ENCODE measurements at places on chromosomes 6 and 20.

GRCh38 chr20:60851826-60852704 is 400.0 kb upstream of the CDH4 start:
- DNase-seq = no peak

DNA sequence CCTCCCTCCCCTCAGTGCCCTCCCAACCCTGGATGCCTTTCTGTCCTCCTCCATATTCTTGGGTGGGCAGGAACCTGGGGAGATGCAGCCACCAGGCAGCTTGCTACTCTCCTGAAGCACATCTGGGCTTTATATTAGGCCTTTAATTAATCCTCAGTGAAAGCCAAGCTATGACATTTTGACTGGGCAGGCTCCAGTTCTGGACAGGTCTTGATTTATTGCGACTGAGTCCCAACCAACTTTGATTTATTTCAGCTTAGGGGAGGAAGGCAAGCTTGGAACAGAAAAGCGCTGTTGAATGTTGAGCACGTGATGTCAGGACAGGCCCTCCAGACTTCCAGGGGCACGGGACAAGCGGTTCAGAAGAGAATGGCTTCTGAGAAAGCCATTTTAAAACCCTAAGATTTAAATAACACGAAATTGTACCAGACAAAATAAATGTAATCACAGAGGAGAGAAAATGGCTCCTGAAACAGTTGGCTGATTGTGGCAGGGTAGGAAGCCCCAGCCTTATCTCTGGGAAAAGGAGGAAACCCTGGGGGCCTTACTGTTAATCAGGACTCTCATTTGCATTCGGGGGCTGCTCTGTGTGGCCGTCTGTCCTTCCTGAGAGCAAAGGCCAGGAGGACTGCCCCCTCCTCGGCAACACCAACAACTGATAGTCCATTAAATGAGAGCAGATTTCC is 294.2 kb downstream of the FOXC1 start:
- no peak for DNase-seq

DNA sequence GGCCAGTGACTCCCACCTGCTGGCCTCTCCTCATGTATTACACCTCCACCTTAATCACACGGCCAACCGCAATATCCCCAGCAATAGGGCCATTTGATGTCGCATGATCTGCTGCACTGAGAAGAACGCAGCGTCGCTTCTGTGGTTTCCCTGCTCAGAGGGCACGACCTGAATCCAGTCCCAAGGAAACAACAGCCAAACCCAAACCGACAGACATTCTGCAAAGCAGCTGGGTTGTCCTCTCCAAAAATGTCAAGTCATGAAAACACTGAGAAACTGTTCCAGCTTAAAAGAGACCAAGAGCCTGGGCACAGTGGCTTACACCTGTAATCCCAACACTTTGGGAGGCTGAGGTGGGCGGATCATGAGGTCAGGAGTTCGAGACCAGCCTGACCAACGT is 7.5 kb upstream of the BPI start:
- no peak for DNase-seq

DNA sequence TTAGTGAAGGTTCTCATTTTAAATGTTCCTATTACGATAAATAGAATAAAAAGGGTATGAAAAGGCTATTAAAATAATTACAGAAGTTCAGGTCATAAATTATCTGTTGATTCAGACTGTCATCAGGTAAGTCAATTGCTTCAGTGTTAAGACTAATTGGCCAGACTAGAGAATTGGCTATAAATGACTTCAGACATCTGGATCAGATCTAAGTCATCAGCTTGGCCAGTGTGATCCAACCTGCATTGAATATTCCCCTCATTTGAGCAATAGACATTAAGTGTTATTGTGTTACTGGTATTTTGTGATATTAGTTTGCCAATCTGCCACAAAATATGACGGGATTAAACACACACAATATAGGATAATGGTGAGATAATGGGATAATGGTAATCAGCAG is 377.6 kb upstream of the CITED2 start:
- no peak for DNase-seq

DNA sequence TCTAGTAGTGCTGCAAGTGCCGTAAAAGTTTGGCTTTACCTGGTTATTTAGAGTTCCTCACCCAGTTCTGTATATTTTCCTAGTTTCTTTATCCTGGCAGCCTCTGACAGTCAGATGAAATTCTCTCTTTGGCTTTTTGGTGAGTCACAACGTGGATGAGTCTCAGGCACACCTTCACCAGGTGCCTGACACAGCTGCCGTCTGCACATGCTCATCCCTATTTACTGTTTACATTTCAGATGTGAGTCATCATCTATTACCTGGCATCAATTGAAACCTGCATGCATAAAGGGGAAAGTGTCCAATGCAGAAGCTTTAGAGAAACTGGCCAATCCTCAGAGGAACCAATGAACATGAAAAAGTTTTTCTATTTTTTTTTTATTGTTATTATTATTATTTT is 33.3 kb upstream of the ADGRF4 start:
- DNase-seq = no peak

DNA sequence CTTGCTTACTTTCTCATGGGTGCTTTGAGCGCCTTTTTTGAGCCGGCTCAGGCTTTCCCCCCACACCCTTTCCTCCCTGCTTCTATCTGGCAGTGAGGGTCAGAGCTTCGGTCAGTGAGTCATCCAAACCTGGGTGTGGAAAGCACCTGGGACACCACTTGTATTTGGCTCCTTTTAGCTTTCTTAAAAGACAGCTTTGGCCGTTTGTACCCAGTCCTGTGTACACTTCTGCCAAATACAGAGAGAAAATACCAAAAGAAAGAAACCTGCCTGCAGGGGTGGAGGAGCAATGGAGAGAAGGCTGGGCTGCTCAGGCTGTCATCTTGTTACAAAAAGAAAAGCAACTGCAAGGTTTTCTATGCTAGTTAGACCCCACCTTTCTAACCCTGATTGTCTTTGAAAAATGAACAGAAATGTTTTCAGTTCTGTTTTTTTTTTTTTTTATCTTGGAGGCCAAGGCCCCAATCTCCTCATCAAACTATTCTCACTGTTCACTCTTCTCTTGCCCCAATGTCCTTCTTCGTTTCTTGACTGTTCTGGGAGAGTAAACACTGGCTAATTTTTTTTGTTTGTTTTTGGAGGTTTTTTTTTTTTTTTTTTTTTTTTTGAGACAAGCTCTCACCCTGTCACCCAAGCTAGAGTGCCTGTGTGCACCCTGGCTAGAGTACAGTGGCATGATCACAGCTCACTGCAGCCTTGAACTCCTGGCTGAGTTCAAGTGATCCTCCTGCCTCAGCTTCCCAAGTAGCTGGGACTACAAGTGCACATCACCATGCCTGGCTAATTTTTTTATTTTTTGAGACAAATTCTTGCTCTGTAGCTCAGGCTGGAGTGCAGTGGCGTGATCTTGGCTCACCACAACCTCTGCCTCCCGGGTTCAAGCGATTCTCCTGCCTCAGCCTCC is 76.4 kb downstream of the SSR1 start:
- no peak for DNase-seq

DNA sequence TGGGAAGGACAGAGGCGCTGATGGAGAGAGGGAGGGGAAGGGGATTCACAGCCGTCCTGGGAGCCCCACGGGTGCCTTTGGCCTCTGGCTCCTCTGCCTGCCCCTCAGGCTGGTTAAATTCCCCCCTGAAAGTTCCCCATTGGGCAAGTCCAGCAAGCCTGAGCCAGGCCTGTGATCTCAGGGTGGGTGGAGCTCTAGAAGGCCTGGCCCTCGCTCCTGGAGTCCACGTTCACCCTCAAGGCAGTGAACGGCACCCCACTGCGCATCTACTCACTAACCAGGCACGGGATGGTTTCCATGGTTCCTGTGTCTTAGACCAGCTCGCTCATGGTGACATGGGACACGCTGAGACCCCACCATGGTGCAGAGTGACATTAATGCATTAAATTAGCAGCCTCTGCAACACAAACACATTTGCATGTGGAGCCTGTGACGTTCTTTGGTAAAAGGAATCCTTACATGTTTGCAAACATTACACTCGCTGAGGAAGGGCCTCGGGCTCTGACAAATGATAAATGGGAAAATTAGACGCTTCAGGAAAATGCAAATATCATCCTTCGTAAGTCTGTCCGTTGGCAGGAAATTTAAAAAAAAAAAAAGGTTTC is 452.7 kb downstream of the PREX1 start:
- no peak for DNase-seq

- peak; percentile 83 for DNase-seq
Observed at GRCh38 chr6:4567141-4567540, 209.1 kb upstream of the CDYL start.

DNA sequence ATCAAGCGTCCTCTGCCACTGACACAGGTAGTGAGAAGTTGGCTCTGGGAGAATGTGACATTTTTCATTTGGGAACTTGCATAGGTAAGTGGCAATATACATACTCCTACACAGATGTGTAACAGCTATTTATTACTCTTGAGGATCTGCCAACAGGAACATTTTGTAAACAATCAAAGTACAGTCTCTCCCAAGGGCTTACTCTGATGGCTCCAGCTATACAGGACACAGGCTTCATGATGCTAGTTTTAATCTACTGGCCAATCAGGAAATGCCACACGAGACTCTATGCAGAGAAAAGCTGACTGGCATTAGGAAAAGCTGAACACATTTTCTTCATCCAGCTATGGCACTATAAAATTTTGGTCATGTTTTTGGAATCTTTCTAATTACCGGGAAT is 57.8 kb downstream of the POPDC3 start:
- DNase-seq = no peak

GRCh38 chr20:18154342-18154741 is 16.7 kb downstream of the KAT14 start:
- DNase-seq = no peak

GRCh38 chr20:36607586-36608387 is 2.2 kb downstream of the RAB5IF start:
- DNase-seq = no peak

DNA sequence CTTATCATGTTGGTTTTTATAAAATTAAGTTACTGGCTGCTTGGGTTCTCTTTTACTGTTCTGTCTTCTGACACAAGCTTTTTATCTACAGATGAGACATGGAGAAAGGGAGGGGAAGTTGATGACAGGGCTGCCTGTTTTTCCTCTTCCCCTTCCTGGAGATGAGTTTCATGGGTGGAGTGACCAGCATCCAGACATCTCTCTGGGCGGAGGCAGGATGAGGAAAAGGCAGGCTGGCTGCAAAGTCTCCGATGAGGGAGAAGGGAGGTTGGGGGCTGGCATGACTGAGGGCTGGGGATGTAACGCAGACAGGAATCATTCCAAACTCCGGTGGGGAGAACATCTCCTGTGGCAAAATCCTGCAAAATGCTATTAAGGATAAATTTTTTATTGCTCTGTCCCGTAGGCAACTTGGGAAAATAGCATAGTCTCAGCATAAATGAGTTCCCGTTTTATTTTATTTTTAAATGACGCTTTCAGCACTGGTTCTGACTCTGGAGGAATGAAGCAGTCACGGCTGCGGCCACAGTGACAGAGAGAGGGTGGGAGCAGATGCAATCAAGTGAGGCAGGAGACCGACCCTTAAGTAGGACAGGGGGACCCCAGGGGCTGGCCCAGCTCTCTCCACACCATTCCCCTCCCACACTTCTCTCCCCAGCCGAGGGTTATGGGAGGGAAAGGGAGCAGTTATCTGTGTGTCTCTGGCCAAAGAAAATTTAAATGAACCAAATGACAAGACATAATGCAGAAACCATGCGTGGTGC is 108.8 kb upstream of the PMEPA1 start:
- DNase-seq = no peak

DNA sequence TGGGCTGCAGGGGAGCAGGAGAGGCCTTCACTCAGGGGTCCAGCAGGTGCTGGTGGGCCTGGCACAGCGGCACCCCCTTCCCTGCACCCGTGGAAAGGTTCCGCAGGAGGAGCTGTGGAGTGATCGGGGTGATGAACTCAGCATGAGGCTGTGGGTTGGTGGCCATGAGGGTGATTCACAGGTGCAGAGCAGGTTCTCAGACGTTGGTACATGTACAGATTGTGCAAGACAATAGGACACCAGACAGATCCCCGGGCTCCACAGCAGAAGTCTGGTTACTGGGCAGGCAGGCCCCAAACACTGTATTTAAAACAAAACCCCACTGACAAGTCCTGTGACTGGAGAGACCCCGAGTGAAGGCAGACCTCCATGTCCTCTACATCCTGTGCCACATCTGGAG is 151.6 kb upstream of the CDH4 start:
- DNase-seq = no peak

DNA sequence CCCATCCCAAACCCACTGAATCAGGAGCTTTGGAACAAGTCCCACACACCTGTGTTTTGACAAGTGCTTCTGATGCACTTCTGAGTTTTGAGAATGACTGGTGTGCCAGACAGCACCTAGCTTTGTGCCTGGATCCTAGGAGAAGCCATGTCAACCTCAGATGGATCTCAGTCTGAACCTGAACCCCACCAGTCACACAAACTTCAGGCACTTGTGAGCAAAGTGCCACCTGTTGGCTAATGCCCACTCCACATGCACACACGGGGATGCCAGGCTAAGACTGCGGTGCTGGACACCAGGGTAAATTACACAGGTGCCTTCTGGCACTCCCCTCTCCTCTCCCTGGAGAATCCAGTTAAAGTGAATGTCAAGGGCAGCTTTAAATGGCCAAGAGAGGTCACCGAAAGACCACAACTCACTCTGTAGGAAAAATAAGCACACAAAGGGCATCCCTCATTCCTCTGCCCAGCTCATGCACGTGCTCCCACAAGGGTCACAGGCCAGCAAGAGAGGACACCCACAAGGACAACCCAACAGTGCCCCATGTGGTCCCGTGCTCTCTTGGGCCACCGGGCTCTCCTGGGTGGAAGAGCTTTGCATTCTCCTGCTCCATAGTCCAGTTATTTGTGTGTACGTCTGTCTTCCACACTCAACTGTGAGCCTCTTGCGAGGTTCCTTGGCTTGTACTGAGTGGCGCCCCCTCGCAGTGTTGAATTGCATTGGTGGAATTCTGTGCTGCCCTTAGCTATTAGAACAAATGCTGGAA is 45.6 kb downstream of the TAF8 start:
- DNase-seq = no peak

DNA sequence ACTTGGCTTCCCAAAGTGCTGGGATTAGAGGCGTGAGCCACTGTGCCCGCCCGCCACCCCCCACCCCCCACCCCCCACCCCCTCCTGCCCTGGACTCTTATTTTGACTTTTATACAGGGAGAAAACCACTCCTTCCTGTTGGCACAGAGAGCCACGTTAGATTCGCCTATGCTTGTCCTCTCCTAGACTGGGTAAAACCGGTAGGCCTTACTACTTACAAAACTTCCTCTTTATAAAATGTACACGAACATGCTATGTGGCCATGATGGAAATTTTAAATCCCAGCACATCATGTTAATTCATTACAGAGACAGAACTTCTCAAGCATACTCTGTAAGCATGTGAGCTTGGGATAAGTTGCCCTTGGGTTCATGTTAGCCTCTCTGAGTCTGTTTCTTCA is 124.2 kb downstream of the SLC24A3 start:
- no peak for DNase-seq

GRCh38 chr20:18738055-18738454 is 75.5 kb upstream of the SCP2D1 start:
- DNase-seq = peak; percentile 32
